Activated T-cell treated with anti-CD3 and anti-CD28 coated beads for 24 hours (primary cell): ENCODE measurements at places on chromosomes 11 and 22.

DNA sequence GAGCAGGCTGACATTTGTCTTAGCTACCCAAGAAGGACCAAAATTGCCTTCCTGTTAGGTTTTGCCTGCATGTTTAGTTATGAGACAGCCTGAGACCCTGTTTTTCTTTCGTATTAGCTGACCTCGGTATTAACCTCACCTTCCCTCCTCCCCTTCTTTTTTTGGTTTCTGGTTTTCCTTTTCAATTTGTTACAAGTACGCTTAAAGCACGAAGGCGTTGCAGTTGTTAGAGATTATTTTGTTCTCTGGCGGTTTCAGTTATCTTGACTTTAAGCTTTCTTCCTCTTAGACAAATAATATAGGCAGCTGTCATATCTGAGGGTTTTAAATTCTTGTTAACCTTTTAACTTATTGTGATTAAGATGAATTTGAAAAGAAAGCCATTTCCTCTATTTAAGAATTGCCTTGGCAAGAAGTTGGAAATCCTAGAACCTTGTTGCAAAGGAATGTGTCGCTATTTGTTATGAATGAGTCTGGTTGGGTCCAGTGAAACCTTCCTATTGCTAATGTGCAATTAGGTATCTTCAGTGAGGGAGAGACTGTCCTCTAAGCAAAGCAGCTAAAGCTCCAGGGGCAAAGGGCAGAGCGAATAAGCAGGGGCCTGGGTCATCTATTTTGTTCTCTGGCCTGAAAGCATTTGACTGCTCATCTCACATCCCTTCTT is 45.7 kb downstream of the PACS1 start:
- no peak for DNase-seq

DNA sequence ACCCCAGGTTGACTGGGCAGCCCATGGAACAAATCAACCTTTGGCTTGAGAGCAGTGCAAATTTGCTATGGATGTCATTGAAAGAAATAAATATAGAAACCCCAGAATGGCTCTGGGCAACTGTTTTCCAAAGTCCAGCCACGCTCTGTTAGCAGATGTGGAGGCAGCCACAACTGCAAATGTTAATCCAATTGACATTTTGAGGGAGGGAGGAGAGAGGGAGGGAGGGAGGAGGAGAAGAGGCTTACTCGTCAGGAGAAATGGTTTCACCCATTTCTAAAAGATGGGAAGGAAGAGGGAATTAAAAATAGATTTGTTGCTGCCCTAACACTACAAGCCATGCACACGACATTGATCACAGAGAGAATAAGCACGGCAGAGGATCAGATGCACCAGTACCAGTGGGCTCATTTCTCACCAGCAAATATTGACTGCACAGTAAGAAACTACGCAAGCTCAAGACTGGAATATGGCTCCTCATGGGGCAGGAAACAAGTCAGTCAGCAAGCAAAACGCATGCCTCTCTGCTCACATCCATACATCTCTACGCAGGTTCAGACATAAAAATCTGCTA is 229.1 kb downstream of the LARGE1 start:
- DNase-seq, result no peak

DNA sequence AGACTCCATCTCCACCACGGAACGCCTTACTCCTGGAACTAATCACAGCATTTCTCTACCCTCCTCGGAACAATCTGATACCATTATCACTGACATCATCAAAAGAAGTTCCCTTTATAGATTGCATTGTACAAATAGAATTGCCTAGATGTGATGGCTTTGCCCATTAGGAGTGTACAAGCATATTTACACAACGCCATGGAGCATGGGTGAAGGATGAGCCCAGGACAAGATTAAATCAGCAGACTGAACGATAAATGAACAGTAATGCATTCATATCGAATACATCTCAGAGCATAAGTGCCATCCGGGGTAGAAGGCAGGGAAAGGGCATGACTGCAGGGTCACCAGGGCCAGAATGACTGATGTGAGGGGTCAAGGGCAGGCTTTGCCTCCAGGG is 57.3 kb downstream of the KIRREL3 start:
- DNase-seq, result no peak

DNA sequence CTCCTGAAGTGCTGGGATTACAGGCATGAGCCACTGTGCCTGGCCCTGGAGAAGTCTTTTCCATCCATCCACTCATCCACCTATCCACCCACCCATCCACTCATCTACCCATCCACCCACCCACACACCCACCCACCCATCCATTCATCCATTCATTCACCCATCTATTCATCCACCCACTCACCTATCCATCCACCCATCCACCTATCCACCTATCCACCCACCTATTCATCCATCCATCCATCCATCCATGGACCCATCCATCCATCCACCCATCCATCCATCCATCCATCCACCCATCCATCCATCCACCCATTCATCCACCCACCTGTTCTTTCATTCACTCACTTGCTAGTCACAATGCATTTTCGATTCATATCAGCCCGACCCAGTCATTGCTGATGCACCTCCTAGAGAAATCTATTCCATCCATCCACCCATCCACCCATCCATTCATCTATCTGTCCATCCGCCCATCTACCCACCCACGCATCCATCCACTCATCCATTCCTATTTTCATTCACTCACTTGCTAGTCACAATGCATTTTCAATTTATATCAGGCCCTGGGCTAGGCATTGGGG is 17.7 kb upstream of the SUN2 start:
- no peak for DNase-seq

DNA sequence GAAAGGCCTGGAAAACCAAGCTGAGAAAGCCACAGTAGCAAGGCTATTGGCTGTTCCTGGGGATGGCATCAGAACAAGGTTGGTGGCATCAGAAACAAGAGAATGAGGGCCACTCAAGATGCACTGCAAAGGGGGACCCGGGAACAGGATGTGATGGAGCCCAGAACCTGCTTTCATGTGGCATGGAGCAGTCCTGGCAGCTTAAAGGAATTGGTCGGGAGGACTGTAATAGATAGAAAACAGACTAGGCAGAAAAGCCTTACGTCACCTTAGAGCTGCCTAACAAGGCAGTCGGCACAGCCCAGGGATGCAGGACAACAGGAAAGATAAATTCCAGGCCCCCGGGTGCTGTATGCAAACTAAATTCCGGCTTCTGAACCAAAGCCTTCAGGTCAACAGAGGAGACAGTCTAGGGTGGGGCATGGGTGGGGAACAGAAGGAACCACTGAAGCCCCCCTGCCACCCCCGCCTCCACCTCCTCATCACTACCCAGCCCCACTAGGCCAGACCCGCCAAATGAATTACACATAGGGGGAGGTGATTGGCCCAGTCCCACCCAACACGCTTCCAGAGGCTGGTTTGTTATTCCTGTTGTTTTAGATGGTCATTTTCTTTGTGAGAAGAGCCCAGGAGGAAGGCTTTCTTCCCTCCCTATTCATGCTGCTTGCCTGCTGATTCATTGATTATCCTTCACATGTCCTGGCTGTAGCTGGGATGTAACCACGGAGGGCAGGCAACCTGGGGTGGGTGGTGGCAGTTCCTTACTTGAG is 25.7 kb upstream of the LRRC55 start:
- DNase-seq, result no peak

GRCh38 chr22:29722587-29722986 is 2.8 kb downstream of the CABP7 start:
- DNase-seq, result no peak

- peak; percentile 0 for DNase-seq
Observed at GRCh38 chr11:74169738-74170458, 904 bp downstream of the C2CD3 start.
